NCI-H2029 treated with DMSO at 0.1 percent for 48 hours (cell line): ENCODE measurements at places on chromosomes 1 and 21.

GRCh38 chr1:231172411-231172810 is 10.6 kb downstream of the TRIM67 start:
- peak; percentile 10 for DNase-seq

GRCh38 chr1:44359234-44359935 is 4.3 kb upstream of the ERI3 start:
- no peak for DNase-seq

- no peak for DNase-seq
Observed at GRCh38 chr21:27827972-27828371, 861.1 kb upstream of the ADAMTS5 start.

GRCh38 chr1:33367485-33368405 is 46.8 kb upstream of the A3GALT2 start:
- no peak for DNase-seq

DNA sequence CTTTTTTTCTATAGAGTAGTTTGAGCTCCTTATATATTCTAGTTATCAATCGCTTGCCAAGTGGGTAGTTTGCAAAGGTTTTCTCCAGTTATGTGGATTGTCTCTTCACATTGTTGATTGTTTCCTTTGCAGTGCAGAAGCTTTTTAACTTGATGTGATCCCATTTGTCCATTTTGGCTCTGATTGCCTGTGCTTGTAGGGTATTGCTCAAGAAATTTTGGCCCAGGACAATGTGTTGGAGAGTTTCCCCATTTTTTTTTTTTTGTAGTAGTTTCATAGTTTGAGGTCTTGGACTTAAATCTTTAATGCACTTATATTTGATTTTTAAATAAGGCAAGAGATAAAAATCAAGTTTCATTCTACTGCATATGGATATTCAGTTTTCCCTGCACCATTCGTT is 774.8 kb upstream of the ADAMTS5 start:
- no peak for DNase-seq

- DNase-seq, result no peak
Observed at GRCh38 chr1:209463441-209463840, 120.1 kb upstream of the CAMK1G start.

DNA sequence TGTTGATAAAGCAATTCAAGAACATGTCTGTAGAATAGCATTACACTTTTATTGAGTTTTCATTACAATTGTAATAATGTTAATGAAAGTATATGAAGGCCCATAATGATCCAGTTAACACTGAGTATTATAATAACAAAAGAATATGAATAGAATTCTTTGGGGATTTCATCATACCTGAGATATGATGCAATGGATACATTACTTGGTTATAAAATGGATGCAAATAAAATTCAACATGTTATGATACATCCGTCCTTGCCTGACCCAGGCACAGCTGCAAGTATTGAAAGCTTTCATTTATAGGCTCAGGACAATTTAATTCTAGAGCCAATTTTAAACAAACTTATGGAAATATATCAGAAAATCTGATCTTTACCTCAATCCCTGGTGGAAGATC is 8.2 kb upstream of the KCNA3 start:
- no peak for DNase-seq

DNA sequence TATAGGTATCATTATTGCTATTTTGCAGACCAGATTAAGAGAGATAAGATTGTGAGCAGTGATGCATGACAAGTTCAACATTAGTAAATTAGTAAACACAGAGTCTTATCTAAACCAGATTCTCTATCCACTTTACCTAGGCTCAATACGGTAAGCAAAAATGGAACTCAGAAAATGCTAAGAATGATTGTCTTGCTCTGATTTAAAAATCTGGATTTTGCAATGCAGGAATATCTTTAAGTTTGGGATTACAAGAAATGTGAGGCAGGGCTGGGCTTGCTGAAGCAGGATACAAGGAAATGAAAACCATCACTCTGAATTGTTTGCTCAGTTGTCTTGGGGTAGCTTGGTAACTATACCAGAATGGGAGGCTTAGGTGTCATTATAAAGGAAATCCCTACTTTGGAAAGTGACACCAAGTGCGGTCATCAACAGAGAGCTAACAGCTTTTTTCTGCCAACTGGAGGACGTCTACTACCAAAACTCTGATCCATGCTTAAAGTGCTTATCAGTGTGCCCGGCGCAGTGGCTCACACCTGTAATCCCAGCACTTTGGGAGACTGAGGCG is 332.7 kb upstream of the RUNX1 start:
- peak; percentile 88 for DNase-seq

DNA sequence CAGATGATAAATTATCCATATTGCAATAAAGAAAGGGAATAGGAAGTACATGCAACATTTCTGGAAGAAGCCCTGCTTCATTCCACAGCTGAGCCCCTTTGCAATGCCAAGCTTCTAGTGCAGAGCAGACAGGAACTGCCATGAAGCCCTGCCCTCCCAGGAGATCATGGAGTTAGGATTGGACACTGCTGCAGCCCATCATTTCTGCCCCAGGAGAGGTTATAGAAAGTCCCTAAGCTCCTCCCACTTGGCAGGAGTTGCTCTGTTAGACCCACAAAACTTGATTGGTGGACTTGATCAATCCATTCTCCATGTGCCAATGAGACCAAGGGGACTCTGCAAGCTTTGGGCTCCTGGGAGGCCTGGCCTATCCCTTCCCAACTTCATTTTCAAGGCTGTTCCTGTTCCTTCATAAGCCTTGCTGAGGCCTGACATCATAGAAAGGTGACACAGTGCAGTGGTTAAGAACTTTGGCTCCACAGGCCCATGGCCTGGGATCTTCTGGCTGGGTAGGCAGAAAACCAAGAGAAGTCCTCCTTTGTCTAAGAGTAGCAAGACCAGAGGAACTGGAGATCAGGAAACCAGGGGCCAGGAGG is 1.3 kb upstream of the LAPTM5 start:
- no peak for DNase-seq

GRCh38 chr1:93702111-93702827 is 20.6 kb upstream of the BCAR3 start:
- DNase-seq, result peak; percentile 64

DNA sequence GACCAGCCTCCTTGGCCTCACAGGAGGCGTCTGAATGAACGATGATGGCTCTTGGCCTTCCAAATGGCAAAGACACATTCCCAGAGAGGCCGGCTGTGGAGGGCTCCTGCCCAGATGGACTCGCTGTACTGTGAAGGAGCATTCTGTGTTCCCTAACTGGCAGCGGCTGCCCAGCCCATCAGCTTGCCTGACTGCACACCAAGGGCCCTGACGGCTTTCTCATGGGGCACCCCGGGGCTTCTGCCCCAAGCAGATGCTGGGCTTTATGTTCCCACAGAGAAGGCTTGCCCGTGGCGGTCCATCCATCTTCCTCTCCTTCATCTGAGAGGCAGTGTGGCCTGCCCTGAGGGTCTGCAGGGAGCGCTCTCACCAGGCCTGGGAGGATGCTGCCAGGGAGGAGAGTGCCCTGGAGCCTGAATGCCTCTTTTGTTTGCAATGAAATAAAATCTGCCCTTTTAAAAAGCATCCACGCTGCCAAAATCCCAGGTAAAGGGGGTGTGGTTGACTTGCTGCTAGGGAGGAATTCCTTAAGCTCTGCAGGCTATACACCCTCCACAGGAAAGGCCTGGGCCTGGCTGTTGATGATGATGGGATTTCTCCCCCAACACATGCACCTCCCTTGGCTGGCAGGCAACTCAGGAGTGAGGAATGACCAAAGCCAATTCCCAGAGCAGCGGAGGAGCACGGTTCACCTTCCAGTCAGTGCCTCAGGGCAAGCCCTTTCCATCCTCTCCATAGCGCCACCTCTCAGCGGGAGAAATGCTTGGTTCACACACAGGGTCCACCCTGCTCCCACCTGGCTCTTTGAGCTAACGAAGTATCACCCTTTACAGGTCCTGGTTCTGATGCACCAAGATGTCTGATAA is 84.6 kb upstream of the SSX2IP start:
- DNase-seq, result no peak

DNA sequence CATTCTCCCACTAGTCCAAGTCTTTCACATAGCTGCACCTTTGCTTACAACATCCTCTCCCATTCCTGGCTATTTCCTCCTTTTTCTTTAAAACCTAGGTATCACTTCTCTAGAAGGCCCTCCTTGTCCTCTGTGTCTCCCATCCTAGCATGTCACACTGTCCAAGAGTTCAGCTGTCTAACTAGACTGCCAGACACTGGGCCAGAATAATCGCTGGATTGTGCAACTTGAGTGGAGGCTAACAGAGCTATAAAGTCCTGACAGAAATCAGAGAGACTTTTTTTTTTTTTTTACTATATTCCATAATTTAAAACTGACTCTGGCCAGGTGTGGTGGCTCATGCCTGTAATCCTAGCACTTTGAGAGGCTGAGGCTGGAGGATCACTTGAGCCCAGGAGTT is 4.2 kb upstream of the ANGPTL7 start:
- no peak for DNase-seq

- DNase-seq, result no peak
Observed at GRCh38 chr1:208235356-208235981, 8.7 kb downstream of the PLXNA2 start.

GRCh38 chr1:23905461-23906025 is 7.6 kb downstream of the CNR2 start:
- no peak for DNase-seq

GRCh38 chr1:8090241-8090702 is 64.2 kb upstream of the ERRFI1 start:
- DNase-seq, result no peak

DNA sequence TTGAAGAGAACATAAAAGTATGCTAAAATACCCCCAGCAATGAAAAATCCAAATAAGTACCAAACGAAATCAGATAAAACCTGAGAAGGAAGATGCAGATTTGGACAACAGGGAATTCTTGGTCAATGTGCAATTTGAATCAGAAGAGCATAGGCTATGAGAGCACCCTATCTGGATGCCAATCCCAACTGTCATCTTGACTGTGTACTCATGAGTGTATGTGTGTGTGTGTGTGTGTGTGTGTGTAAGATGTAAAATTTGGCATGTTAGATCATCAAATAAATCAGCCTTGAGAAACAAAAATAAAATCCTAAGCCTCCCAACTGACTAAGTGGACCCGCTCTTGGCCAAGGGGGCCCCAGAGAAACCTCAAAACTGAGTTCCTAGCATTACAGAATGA is 18.0 kb upstream of the SPRR2G start:
- DNase-seq, result no peak

DNA sequence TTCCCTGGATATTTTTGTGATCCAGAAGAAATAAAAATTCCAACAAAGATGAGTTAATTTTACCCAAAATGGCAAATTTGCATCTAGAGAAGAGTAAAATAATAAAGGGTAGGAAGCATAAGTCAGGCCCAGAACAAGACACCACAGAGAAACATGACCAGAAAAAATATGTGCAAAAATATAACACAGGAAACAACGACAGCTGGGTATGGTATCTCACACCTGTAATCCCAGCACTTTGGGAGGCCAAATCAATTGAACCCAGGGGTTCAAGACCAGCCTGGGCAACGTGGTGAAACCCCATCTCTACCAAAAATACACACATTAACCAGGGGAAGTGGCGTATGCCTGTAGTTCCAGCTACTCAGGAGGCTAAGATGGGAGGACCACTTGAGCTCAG is 39.7 kb upstream of the SDC3 start:
- DNase-seq, result no peak

GRCh38 chr1:85059563-85059962 is 11.3 kb upstream of the MCOLN3 start:
- DNase-seq, result no peak

DNA sequence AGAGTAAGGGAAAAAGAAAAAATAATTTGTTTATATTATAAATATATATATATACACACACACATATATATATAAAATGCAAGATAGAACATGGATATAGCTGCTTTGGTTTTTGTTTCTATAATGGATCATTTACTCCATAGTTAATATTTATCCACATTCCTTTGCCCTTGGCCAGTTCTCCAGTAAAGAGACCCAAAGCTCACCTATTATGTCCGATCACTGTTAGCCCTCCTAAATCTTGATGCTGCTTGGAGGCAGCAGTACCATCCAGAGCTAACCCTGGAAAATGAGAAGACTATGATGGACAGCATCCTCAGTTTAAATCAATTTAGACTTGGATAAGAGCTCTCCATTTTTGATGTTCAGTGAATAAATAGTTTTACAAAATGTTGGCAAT is 407.7 kb downstream of the PLPP3 start:
- DNase-seq, result no peak

DNA sequence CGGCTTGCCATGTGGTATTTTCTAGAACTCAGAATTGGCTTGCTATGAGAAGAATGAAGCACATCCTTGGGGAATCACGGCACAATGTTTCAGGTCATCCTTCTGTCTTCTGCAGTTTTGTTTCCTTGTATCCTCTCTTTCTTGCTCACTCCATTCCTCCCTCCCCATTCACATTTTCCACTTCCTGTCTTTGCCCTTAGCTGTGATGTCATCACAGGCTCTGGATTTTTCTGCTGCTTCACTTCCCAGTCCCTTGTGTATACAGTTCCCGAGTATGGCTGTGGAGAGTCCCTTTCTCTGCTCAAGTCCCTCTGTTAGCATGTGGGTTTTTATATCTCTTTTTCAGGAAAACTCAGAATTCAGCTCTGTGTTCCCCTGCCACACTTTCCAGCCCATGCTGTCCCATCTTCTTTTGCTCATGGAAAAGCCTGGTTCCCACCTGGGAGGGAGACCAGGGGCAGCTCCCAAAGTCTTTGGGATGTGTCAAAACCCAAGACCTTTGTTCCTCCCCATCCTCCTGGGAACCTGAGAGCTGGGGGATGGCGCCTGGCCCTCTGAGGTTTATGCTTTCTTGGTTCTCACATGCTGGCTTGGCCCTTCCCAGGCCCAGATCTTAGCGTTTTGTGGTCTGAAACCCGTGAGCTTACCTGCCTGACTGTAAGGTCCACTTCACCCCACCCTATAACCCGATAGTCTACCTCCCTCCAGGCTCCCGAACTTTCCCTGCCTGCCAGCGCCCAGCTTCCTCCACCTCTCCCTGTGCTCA is 4.8 kb upstream of the RGS16 start:
- no peak for DNase-seq

DNA sequence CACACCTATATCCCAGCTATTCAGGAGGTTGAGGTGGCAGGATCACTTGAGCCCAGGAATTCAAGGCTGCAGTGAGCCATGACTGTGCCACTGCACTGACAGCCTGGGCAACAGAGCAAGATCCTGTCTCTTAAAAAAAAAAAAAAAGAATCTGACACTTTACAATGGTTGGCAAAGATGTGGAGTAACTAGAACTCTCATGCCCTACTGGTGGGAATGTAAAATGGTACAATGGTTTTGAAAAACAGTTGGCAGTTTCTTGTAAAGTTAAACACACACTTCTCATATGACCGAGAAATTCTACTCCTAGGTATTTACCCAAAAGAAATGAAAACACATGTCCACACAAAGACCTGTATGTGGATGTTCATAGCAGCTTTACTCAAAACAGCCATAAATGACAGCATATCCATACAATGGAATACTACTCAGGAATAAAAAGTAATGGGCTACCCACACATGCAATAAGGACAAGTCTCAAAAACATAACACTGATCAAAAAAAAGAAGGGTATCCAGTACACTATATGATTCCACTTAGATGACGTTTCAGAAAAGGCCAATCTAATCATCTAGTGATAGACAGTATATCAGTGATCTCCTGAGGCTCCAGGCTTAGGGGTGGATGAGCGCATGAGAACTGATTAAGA is 58.1 kb downstream of the HLCS start:
- DNase-seq, result no peak
